ENCODE measurements at places on chromosomes 3 and 15.

DNA sequence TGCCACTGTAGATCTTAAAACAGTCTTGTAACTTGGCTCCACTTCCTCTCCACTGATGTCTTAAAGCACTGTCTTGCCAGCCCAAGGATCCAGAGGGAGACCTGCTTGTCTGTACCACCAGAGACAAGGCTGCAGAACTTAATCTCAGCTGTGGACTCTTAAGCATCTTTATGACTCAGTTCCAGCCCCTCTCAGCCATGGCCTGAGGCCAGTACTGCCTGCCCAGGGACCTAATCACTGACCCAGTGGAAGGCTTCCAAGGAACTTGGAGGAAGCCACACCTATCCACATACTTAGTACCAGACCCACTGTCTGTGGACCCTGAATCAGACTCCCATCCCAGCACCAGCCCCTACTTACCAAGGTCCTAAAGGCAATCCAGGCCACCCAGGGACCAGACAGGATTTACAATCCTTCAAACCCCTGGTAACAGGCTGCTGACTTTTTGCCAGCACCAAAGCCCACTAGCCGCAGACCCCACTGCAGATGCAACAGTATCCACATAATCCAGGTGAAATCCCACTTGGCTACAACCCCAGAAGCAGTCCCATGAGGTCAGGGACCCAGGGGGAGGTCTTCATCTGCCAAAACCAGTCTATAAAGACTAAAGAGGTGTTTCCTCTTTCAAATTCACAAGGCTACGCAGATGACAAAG lies 41.9 kb upstream of the PRR20G start:
- DNase-seq = no peak

DNA sequence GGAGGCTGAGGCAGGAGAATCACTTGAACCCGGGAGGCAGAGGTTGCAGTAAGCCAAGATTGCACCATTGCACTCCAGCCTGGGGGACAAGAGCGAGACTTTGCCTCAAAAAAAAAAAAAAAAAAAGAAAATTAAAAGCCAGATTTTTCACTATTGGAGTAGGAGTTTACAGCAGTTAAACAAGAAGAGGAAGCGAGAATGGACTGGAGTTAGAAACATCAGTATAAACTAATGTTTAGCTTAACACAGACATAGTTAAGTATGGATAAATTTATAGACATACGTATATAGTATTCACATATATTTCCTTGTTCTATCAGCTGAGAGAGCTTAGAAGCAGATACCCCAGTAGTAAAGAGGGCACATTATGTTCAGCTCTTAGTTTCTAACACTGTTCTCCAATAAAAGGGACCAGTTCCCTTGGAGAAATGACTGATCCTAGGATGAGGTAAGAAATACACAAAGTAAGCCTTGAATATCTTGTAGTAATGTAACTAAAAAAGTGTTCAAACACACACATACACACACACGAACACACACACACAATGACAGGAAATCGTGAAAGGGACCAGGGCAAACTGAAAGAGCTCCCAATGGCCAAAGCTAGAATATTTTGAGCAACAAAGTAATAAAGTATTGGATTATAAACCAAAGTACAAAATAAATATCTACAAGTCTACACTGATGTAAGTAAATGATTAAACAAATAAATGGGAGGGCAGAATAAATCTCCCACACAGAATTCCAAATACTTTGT lies 25.1 kb downstream of the PIK3CB start:
- DNase-seq = no peak

DNA sequence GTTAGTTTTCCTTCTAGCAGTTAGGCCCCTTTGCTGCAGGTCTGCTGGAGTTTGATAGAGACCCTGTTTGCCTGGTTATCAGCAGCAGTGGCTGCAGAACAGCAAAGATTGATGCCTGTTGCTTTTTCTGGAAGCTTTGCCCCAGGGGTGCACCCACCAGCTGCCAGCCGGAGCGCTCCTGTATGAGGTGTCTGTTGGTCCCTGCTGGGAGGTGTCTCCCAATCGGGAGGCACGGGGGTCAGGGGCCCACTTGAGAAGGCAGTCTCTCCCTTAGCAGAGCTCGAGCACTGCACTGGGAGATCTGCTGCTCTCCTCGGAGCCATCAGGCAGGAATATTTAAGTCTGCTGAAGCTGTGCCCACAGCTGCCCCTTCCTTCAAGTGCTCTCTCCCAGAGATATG lies 825.3 kb upstream of the GRM7 start:
- DNase-seq = no peak

DNA sequence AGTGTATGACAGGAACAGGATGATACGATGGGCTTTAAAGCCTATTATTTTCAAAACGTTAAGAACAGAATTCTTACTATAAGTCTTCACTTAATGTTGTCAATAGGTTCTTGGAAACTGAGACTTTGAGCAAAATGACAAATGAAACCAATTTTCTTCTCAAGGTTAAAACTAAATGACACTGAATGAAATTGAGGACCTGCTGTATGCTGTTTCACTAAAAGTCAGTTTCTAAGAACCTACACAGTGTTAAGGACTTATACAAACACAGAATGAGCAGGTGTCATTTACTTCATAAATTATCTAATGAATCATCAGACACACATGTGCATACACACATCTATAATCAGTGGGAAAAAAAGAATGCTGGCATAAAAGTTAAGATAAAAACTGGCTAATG lies 106.9 kb downstream of the RFTN1 start:
- no peak for DNase-seq

DNA sequence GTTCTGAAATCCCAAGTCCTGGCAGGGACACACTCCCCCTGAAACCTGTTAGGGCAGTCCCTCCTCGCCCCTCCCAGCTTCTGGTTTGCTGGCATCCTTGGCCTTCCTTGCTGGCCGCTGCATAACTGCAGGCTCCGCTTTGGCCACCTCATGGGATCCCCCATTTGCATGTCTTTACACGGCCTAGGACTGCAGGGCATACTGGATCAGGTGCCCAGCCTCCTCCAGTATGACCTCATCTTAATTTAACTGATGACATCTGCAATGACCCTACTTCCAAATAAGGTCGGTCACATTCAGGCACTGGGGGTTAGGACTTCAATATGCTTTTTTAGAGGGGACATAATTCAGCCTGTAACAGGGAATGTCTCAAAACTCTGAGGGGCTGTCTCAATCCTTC lies 173.3 kb downstream of the RAB11A start:
- no peak for DNase-seq

- DNase-seq = no peak
Observed at GRCh38 chr3:58429657-58430056, 4.0 kb downstream of the PDHB start.

GRCh38 chr3:149575213-149575960 lies 82.4 kb downstream of the WWTR1 start:
- no peak for DNase-seq

DNA sequence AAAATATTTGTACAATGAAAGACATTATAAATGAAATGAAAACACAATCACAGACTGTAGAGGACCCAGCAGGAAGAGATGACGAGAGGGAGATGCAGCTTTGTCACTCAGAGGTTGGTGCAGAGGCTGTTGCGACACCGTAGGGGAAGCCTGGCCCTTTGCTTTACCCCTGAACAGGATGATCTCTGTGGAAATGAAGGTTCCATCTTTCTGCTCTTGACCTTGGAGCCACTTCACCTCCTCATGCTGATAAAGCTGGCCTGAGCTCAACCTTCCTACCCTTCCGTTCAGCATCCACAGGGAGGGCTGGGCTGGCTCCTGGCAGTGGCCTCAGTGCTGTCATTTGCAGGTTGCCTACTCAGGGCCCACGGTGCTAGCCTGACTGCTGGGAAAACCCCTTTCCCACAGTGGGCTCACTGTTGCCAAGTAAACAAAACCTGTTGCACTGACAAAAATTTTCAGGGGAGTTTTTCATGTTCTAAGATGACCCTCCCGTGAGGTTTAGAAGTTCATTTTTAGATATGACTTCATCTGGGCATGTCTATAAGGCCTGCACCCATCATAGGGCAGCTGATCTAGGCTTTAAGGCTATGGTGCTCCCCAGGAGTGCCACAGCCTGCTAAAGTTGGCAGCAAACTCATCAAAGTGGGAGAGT lies 3.0 kb upstream of the CD80 start:
- DNase-seq = no peak

- no peak for DNase-seq
Observed at GRCh38 chr15:39959411-39959810, 25.5 kb downstream of the EIF2AK4 start.

DNA sequence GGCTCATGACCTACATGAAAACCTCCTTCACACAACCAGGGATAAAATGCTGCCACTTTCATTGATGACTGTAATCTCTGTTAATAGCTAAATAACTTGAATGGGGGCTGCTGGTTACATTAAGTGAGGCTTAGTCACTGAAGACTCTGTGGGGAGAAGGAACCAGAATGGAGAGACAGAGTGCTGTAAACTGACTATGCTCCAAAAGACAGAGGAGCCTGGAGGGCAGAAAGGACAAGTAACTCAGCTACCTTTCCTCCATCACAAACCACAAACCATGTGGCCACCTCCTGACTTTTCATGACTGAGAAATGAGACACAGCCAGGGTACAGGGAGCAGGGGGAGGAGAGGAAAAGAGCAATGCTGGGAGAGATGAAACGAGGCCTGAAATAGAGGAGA lies 97.1 kb upstream of the TRIM42 start:
- DNase-seq = no peak

DNA sequence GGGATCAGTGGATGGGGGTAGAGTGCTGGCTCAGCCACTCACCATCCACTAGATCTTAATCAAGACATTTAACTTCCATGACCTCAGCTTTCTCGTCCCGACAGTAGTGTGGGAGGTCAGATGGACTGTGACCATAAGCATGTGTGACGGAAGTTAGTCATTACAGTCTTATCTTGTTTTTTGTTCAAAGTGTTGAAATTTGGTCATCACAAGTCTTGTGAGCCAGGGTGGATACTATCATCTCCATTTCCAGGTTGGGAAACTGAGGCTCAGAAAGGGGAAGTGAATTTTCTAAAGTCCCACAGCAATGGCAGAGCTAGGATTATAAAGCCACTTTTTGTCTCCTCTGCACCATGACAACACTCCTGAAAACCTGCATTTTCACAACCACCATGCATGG lies 32.0 kb upstream of the ITGA11 start:
- DNase-seq = no peak

GRCh38 chr3:170801597-170801996 lies 68.4 kb downstream of the RPL22L1 start:
- DNase-seq = no peak

DNA sequence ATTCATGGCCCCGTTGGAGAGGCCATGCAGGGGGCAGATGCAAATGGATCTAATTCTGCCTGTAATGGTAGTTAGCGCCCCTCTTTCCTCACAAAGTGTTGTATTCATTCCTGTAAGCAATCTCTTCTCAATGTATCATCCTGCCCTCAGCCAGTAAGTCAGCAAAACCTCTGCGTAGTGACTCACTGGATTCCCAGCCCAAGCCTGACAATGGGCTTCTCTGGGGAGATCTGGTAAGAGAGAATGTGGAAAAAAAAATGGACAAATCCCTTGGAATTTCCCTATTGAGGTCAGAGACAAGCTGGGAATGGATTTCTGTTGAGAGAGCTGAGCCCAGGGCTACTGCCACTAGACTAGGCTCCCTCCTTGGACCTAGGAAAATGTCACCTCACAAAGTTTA lies 25.4 kb downstream of the ADPGK start:
- DNase-seq = no peak

GRCh38 chr3:122514123-122515019 lies at the start of gene KPNA1:
Gene KPNA1 (minus strand): TSS chr3:122514939. CDS start chr3:122496565, 18,374 bp downstream.
- peak; percentile 96 for DNase-seq

DNA sequence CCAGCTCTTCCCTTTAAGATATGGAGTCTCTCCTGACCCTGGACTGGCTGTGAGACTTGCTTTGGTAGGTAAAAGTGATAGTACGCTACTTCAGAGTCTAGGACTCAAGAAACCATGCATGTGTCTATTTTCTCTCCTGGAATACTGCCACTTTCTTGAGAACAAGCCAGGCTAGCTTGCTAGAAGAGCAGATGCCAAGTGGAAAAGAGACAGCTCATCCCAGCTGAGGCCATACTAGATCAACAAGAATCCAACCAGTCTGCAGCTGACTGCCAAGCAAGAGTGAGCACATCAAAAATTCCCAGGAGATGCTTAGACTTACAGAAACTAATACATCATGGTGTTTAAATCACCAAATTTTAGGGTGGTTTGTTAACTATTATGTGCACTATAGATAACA lies 208.3 kb upstream of the RBMS3 start:
- no peak for DNase-seq

GRCh38 chr15:33968224-33968623 lies at the start of gene CHRM5:
Gene CHRM5 (plus strand): TSS chr15:33968497. CDS start chr15:34062718, 94,221 bp downstream.
- DNase-seq = peak; percentile 35

- peak; percentile 47 for DNase-seq
Observed at GRCh38 chr3:61997101-61997500, 376.2 kb downstream of the FEZF2 start.

DNA sequence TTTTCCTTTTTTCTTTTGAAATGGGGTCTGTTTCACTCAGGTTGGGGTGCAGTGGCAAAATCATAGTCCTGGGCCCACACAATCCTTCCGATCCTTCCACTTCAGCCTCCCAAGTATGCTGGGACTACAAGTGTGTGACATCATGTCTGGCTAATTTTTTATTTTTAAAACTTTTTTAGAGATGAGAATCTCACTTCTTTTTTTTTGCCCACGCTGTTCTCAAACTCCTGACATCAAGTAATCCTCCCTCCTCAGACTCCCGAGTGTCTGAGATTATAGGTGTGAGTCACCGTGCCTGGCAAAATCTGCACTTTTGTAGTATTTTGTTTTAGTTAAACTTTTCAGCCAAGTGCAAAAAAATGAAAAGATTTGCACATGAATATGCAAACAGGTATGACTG lies 171.0 kb downstream of the FNDC3B start:
- DNase-seq = no peak

GRCh38 chr15:74320352-74321247 lies 46.8 kb downstream of the CYP11A1 start:
- peak; percentile 76 for DNase-seq

- DNase-seq = no peak
Observed at GRCh38 chr15:19974998-19975397, 566.6 kb downstream of the GOLGA6L6 start.

- no peak for DNase-seq
Observed at GRCh38 chr15:29692527-29692926, 129.7 kb downstream of the TJP1 start.
